Type B pancreatic cell (in vitro differentiated cells): ENCODE measurements at places on chromosomes 1 and 21.
A peak's percentile ranks its signal among the peaks of the same experiment; 100 is the strongest.

DNA sequence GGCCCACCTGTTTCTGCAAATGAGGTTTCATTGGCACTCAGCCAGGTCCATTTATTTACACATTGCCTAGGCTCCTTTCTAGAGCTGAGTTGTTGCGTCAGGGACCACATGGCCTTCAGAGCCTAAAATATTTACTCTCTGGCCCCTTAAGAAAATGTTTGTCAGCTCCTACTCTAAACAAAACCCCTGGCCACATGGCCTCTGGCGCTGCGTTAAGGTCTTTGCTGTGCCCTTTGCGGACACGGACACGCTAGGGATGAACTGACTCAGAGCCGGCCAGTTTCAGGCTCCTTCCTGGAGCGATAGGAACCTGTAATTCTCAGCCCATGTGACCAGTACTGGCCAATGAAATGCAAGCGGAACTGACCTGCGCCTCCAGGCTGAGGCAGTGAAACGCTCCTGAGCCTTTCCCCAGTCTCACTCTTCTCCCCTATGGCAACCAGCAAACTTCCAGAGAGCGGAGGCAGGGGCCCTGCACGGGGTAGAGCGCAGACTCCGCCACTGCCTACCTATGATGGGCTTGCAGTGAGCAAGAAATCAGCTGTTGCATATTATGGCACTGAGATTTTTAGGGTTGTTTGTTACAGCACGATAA, 160.3 kb downstream of the ETS2 start:
- DNase-seq, result no peak

- DNase-seq, result no peak
Measured at GRCh38 chr1:87115317-87115890, 201.0 kb downstream of the HS2ST1 start.

GRCh38 chr1:201450721-201451291, 18.2 kb downstream of the PHLDA3 start:
- no peak for DNase-seq

DNA sequence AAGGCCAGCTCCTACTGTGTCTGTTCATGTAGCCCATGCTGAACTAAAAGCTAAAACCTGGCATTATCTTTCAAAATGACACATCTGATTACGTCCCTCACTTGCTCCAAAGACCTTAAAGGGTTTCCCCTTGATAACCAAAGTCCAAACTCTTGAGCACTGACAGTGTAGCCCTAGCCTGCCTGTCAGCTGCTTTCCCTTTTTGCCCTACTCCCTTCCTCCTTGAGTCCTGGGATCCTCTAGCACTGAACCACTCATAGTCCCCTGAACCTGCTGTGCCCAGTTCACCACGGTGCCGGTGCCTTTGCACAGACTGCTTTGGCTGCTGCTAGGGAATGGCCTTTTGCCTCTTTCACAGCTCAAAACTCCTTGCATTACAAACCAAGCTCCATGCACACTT, 67.5 kb downstream of the PLXNA2 start:
- DNase-seq, result no peak

DNA sequence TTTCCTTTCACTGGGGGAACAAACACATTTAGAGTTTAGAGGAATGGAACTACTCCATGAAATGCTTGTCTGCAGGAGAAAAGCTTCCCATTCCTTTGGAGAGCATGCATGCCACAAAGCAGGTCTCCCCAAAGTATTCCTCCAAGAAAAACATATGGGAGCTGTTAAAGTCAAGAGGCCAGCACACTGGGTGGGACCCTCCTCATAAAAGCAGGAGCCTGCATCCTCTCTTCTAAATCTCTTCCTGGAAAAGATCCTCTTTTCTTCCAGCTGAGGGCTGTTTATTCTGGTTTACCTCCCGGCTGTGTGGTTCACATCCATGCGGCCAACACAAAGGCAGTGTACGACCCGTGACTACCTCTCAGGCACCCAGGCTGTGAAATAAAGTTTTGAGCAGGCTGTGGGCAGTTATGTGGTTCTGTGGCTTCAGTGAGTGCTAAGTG, 103.4 kb downstream of the TENT5C start:
- no peak for DNase-seq

GRCh38 chr1:145701306-145701862, 5.8 kb downstream of the PDZK1 start:
- no peak for DNase-seq

GRCh38 chr1:178271471-178271870, 177.6 kb downstream of the RASAL2 start:
- no peak for DNase-seq

DNA sequence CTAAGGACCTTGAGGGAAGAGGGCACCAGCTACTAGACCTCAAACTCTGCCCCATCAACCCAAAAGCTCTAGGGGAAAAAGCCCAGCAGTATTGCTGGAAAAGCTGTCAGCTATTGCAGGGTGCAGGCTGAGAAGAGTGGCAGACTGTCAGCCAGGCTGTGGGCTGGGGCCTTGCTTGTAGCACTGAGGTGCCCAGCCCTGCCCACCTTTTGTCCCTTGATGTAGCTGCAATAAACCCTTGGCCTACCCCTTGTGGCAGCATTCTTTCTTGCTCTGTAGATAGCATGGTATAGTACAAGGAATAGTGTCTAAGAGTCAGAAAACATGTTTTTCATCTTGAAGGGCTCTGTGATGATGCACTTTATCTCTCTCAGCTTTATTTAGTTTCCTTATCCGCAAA, 39.4 kb downstream of the CDC14A start:
- no peak for DNase-seq

DNA sequence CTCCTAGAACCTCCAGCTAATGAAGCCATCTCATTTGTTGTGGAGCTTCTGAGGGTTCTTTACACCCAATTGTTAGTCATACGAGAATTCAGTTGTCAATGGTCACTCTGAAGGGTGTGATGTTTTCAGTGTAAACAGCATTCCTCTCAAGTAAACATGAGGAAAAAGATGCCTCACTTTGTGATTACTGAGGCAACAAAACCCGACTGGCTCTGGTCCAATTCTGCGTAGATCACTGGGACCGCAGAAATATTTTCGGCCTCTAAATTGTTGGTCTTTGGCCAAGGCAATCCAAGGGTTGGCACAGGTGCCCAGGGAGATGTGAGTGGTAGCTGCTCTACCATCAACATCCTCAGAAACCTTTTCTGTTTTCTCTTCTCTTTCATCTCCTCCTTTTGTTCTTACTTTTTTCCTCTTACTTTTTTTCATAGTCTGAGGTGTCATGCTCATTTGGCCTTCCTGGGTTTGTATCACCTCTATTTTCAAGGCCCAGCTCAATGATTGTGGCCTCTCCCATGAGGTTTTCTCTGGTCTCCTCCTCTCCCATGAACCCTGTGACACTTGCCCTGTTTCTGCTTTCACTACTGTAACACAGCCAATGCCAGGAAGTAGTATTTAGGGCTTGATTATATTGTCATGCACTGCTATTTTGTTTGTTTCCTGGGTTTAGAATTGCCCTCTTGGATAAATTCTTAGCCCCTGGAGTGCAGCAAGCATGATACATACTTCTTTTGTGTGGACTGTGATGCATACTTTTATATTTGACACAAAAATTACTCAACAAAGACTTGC, 221.9 kb downstream of the TNR start:
- no peak for DNase-seq

DNA sequence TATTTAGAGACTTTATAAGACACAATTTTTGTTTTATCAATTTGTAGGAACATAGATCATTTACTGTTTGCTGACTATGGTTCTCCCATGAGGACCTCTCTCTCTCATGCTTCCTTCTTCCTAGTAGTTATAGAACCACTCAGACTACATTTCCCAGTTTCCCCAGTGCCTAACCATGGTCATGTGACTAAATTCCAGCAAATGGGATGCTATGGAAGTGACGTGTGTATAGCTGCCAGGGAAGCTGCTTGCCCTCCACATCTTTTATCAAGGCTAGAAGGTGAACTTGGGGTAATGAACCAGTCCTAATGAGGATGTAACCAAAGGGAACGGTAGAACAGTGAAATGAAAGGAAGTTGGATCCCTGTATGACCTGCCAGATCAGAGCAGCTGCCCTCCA, 184.0 kb downstream of the MIS18A start:
- no peak for DNase-seq

DNA sequence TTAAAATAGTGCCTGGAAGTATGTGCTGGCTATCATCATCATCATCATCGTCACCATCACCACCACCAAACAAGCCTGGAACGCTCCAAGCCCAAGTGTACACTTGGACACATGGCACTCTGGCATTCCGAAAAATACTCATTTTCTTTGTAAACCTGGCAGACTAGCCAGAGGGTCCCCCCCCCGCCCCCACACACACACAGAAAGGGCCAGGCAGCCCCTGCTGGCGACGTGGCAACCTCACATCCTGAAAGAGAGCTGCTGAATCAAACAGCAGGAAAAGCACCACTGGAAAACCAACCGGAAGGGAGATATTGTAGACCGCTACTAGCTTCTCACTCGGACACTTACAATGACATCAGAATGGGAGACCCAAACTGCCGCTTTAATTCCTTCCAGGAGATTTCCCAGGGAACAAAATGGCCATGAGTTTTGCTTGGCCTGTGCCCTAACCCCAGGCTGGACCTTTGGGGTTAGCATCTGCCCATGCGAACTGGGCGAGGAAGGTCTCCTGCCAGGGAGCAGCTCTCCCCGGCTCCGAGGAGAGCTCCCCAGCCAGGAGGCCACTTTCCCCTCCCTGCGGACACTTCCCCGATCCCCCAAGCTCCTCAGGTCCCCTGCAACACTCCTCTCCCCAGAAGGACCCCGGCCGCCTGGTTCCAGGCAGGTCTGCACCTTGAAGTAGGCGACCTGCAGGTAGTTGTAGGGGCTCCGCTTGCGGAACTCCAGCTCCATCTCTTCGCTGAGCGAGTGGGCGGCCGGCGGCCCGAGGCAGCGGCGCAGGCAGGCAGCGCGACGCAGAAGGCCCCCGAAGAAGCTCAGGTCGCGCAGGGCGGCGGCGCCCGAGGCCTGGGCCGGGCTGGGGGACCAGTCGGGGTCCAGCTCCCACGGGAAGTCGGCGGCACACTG, 742 bp downstream of the P3H1 start:
- peak; percentile 76 for DNase-seq

DNA sequence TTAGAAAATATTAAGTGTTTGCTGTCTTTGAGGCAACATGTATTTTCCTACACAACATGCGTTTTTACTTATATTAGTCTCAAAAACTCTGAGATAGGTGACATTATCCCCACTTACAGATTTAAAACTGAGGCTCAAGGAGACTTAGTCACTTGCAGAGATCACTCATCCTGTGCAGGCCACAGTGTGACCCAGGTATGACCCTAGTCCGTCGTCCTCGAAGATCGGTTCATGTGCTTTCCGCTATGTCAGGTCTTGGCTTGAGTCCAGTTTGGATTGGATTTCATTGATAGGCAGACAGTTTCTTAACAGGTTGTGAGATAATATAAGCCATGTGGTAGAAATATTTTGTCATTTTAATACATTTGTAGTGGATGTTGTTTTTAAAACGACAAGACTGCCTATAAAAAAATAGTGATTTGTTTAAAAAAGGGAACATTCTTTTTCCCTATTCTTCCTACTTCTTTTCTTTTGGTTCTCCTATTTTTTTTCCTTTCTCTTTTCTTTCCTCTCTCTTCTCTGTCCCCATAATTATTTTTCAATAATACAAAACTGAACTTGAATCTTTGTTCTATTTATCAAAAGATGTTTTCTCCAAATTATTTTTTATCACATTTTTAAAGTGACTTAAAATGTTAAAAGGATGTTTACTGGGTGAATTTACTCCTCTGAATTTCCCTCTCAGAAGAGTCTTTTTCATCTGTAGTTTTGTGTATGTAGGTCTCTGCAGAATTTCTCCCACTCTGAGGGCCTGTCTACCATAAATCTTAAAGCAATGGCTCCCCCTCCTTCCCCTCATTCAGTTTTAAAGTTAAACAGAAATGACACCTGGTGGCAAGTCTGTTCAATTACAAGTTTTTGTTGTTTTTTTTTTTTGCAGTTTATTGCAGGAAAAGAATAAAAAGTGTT, 81.8 kb downstream of the PHTF1 start:
- DNase-seq, result no peak

DNA sequence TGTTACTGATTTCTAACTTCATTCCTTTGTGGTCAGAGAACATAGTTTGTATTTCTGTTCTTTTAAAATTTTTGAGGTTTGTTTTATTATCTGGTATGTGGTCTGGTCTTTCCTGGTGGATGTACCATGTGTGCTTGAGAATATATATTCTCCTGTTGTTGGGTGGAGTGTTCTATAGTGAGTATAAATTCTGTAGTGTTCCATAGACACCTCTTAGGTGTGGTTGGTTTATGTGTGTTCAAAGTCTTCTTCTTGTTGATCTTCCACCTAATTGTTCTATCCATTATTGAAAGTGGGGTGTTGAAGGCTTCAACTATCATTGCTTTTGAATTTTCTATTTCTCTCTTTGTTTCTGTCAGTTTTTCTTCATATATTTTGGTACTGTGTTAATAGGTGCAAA, 20.1 kb downstream of the PPP2R5A start:
- DNase-seq, result no peak

GRCh38 chr1:219339466-219339865, 165.8 kb downstream of the LYPLAL1 start:
- no peak for DNase-seq

GRCh38 chr1:210263963-210264362, 31.4 kb downstream of the SERTAD4 start:
- DNase-seq, result no peak

DNA sequence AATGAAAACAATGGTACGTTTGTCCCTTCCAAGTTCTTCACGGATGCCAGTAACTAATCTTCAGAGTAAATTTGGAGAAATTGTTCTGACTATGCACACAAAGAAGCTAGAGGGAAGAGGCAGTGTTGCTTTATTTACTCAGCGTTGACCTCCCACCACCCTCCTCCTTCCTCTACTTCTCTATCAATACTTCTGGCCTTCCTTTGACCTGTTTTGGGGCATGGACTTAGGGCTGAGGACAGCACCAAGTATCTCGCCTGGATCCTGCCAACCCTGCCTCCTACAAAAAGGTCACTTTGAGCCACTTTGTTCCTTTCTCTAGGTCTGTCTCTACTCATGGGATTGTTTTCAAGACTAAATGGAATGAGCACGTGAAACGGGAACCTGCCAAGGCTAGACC, 282.6 kb downstream of the DSCAM start:
- DNase-seq, result no peak

DNA sequence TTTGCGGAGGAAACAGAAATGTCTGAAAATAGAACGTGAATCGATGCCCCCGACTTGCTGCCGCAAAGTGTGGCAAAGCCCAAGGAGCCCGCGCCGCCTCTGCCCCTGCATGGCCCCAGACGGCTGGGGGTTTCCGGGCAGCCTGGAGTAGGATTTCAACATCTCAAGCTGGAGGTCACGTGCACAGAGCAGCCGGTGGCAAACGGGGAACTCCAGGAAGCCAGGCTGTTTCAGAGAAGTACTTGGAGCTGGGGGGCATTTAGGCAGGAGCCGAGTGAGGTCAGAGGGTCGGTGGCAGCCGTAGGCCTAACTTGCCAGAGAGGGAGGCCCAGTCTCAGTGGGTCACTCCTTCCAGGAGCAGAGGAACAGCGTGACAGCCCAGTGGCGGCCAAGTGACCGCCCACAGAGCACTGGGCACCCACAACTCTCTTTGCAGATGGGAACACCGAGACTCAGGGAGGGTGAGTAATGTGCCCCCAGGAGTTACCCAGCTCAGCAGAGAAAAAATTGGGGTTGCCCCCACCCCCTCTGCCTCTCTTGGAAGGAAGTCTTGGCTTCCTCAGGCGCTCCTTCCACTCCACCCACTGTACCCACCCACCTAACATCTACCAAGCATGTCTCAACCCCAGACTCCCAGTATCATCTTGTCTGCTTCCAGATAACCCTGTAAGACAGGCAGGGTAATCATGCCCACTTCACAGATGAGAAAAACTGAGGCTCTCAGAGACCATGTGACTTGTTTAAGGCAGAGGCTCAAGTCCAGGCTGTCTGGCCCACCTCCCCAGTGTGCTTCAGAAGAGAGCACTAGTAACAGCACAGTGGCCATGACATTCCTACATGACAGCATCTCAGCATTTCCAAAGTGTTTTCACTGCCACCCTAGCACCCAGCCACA, 179.4 kb downstream of the HIVEP3 start:
- DNase-seq, result no peak

GRCh38 chr1:16984717-16985116, 4.3 kb upstream of the MFAP2 start:
- DNase-seq, result no peak
